COR-L47 (cell line): ENCODE measurements at places on chromosomes 7 and 10.

DNA sequence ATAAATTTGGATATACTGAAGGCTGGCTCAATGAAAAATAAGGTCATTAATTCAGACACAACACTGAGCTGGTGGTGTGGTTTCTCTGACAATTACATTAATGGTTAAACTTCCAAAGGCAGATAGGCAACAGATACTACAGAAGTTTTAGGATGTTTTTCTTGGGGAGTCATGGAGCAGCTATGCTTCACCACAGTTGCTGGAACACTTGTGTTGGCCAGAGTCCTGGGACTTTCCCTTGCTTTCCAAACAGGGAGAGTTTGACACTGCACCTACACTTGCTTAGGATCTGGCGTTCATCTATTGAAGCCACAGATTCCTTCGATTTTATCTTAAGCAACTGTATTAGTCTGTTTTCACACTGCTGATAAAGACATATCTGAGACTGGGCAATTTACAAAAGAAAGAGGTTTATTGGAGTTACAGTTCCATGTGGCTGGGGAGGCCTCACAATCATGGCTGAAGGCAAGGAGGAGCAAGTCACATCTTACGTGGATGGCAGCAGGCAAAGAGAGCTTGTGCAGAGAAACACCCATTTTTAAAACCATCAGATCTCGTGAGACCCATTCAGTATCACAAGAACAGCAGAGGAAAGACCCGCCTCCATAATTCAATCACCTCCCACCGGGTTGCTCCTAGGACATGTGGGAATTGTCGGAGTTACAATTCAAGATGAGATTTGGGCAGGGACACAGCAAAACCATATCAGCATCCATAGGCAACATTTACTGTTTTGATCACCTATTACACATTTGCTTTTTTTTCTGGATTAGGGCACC lies 27.8 kb upstream of the TMEM178B start:
- DNase-seq: no peak

GRCh38 chr7:26512737-26513136 lies 221.1 kb downstream of the SNX10 start:
- DNase-seq: no peak

DNA sequence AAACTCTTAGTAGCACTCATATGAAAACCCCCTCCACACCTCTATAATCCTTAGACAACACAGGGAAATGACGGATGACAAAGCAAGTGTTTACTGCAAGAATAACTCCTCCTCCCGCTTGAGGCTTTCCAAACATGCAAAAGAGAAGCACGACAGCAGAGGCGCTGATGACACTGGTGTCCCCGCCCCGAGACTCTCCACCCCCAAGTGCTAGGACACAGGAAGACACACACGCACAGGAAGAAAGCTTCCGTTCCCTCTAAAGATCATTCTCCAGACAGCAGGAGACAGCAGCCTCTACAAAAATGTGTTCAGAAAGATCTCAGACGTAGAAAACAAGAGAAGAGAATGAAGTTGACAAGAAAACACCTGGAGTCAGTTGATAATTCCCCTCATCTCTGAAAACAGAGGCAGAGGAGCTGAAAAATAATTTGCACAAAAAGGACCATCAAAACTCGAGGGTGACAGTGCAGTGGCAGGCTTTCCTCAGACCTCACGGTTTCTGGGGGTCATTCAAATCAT lies 90.2 kb downstream of the DLG5 start:
- DNase-seq: peak; percentile 48

DNA sequence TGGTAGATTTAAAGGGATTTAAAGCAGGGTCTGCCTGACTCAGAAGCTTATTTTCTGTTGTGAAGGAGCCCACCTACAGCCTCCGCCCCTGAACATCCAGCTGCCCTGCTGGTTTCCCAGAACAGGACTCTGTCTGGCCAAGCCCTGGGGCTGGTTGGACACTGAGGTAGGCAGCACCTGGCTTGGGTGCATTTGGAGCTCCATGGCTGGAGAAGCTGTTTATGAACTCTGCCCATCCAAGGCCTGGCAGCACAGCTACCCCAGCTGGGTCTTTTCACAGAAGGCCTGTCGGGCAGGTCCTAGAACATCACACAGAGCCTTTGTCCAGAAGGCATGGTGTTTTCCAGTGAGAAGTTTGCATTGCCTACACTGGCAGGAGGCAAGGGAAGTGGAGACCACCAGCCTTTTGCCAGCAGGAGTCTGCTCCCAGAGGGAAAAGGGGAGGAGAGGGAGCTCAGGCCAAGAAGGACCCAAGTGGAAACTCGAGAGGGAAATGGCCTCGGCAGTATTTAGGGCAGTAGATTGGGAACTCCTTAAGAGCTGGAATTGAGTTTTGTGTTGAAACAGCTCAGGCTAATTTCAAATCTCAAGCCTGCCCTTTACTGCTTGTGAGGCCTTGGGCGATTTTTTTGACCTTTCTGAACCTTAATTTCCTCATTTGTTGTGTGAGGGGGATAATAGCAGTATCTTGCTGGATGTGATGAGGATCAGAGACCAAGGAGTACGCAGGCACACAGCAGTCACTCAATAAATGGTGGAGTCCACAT lies 12.3 kb upstream of the PDCD4 start:
- no peak for DNase-seq

DNA sequence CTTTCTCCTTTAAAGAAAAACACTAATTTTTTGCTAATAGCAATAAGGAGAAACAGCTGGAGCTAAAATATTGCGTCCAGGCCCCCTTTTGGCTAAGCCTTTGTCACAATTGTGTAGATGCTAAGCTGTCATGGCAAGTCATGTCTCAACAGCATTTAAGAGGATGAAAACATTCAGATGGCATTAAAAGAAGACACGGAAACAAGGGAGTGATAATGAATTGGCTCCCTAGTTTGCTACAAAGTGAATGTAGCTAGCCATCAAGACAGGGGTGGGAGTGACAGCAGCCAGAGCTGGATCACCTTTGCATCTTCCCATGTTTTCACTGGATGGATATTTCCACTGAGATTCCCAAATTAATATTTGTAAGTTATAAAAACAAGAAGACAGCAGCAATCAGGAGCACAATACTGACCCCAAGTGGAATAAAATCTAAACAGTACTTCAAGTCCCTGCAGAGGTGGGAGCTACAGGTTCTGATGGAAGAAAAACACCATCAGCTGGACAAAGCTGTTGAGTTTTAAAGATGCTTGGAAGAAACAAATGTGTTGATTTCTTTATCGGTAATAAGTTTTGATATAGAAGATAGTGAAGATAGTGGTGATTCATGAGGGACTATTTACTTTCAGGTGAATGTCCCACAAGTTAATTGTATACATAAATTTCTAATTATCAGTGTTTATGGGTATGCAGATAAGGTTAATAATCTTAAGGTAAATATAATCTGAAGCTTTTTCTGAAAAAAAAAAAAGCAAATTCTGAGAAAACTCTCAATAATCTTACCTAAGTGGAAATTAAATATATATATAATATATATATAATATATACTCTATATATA lies 129.4 kb downstream of the SLC16A9 start:
- peak; percentile 58 for DNase-seq

DNA sequence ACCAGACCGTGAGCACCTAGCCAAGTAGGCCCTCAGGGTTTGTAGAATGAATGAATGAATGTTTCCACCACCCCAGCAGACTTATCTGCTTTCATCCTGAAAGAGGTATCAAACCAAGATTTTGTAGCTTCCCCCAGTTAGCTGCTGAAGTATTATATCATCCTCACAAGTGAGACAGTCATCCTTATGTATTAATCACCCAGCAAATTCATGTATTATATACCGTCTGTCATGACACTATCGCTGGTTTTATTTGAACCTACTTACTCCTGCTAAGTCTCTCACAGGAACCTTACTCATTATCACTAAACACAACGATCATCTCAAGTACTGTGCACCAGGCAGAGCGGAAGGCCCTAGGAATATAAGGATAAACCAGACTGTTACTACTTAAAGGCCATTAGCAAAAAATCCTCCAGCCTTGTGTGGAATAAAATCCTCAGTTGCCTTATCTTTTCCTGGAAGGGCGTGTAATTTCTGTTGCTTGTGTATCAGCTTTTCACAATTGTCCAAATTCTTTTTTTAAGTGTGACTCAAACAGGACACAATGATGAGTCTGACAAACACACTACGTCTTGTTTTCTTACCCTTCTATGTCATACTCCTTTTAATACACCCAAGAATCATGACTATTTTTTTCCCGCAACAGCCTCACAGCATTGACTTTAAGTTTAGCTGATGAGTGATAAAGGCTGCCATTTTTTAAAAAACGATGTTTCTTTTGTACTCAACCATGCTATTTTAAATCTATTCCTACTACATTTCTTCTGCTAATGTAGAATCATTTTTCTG lies 176.1 kb upstream of the KLF14 start:
- DNase-seq: no peak

DNA sequence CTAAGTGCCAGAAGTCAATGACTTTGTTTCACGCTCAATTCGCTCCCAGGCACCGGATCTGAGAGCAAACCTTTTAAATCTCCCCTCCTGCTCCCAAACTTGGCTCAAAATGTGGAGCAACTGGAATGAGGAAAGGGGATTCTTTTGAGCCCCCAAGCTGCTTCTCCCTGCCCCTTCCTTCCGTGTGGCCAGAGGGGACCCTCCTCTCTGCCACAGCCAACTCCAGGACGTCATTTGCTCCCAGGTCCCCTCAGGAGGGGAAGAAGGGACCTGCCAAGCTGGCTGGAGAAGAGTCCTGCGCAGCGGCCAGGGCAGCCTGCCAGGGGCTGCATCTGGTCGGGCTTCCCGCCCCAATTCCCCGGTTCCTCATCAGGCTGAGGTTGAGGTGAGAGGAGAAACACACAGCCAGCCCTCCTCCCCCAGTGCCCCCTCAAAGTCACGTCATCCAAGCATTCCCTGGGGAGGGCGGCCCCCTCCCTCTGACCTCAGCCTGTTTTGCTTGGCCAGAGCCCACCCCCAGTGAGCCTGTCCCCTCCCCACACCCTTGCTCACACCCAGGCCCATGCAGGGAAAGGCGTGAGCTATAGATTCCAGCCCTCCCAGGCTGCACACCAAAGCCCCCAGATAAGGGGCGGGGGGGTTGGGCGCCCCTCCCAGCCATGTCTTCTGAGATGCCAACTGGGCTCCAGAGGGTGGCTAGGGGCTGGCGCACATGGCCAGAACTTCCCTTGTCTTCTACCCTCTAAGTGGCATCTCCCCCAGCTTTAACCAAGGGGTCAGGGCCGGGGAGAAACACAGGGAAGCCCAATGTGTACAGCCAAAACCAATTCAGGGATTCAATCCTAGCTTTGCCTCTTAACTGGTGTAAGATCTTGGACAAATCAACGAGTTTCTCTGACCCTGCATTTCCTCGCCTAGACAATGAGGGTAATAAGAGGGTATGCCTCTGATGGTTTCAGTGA lies 35.0 kb downstream of the SH3PXD2A start:
- DNase-seq: no peak

DNA sequence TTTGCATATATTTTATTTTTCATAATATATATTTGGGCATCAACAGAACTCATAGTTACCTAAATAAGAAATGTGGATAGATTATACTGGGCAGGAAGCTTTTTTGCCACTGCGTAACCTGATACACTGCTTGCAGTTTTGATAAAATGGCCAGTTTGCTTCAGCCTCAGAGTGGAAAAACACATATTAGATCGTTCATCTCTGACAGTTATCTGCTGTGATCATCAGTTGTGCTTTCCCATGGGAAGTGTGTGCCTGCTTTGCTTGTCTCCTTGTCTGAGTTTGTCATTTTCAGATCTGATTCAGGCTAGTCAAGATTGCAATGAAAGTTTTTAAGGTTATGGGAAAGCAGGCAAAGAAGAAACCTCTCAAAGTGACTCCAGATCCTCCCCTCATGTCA lies 54.0 kb downstream of the ADAM12 start:
- no peak for DNase-seq

GRCh38 chr7:37105762-37106161 lies 342.9 kb downstream of the ELMO1 start:
- no peak for DNase-seq

DNA sequence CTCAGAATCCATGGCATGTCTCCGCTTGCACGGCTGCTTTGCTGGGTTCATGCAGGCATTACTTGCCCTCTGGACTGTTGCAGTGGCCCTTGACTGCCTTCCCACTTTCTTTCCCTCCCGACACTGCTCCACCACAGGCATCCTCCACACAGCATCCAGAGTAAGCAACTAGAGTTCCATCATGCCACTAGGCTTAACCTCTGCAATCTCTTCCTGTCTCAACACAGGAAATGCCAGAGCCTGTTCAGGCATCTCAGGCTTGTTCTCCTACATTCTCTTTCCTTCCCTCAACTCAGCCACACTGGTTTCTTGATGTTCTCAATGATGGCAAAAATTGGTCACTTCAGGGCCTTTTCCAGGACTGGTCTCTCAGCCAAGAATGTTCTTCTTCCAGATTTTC lies 284.5 kb upstream of the KLF6 start:
- no peak for DNase-seq

DNA sequence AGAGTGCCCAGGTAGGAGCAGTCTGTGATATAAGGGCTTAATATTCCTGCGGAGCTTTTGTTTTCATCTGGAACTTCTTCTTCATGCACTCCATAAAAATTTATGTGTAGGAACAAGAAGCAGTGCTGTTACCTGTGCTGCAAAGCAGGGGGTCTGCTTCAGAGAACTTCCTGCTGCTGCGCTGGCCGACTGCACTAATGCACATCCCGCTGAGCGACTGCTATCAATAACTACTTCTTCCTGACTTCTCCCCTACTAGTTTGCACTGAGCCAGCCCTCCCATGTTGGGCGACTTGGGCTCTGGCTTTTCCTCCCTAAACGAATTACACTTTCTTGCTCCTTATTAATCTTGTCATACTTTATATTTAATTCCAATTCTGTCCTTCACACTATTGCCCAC lies 150.3 kb downstream of the NEBL start:
- no peak for DNase-seq
